ENCODE measurements at places on chromosomes 12 and 14. TPM values are rescaled to one million over a fixed set of nuclear protein-coding genes. Genes with fewer than 3 reads are reported as not detected.

WSCD2 gene
- total RNA-seq: not detected

RNF212B gene
- total RNA-seq: not detected

YY1 gene
- total RNA-seq: 62.8 TPM

OR6C6 gene
- not detected for total RNA-seq

TAS2R14 gene
- total RNA-seq: 6.8 TPM

GARIN6 gene
- total RNA-seq: not detected

CCDC38 gene
- total RNA-seq: 0.13 TPM

KRT72 gene
- total RNA-seq: not detected

RASSF8 gene
- total RNA-seq: 80.1 TPM

EEA1 gene
- total RNA-seq: 47.4 TPM

C12orf57 gene
- total RNA-seq: 64.9 TPM

TSPAN8 gene
- total RNA-seq: 0.22 TPM

FOXJ2 gene
- 11.8 TPM for total RNA-seq

SAMD4A gene
- 46.5 TPM for total RNA-seq

NGDN gene
- 48.2 TPM for total RNA-seq

SIX4 gene
- total RNA-seq: 4.3 TPM

CLMN gene
- total RNA-seq: 7.4 TPM

P2RX2 gene
- not detected for total RNA-seq

PZP gene
- 0.93 TPM for total RNA-seq

PLCZ1 gene
- total RNA-seq: 0.27 TPM

KCNA1 gene
- total RNA-seq: not detected

SLC6A15 gene
- 0.80 TPM for total RNA-seq

SFSWAP gene
- 32.4 TPM for total RNA-seq

ZNF385A gene
- 2.3 TPM for total RNA-seq

NRL gene
- 0.57 TPM for total RNA-seq

RPL36AL gene
- total RNA-seq: 231 TPM

SLC4A8 gene
- 5.5 TPM for total RNA-seq

SDR9C7 gene
- not detected for total RNA-seq

KLHDC1 gene
- total RNA-seq: 2.0 TPM

SLC39A5 gene
- not detected for total RNA-seq

RNASE13 gene
- total RNA-seq: not detected

ASCL1 gene
- not detected for total RNA-seq

KRT85 gene
- total RNA-seq: not detected

PIANP gene
- 0.13 TPM for total RNA-seq
